ENCODE measurements at places on chromosomes 3 and 15. TPM values are rescaled to one million over a fixed set of nuclear protein-coding genes. Genes with fewer than 3 reads are reported as not detected.

The RTP3 gene
- total RNA-seq = not detected

The HTR3E gene
- total RNA-seq = not detected

The FBXO40 gene
- not detected for total RNA-seq

The SOX14 gene
- not detected for total RNA-seq

The LRRC34 gene
- total RNA-seq = 5.4 TPM

DNA sequence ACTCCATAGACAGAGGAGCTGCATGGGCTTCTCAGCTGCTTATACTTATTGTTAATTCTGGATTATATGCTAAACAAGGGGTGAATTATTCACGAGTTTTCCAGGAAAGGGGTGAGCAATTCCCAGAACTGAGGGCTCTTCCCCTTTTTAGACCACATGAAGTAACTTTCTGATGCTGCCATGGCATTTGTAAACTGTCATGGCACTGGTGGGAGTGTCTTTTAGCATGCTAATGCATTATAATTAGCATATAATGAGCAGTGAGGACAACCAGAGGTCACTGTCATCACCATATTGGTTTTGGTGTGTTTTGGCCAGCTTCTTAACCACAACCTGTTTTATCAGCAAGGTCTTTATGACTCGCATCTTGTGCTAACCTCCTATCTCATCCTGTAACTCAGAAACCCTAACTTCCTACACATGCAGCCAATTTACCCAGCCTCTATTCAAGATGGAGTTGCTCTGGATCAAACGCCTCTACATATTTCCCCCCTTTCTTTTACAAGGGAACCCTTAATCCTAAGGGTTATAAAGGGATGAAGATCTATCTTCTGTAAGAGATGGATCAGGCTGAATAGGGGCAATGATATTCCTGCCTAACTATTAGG, 12.1 kb upstream of the DMXL2 start:
- no peak for DNase-seq

- no peak for DNase-seq
These were observed 50.8 kb downstream of the CPN2 start for GRCh38 chr3:194300382-194300758.

DNA sequence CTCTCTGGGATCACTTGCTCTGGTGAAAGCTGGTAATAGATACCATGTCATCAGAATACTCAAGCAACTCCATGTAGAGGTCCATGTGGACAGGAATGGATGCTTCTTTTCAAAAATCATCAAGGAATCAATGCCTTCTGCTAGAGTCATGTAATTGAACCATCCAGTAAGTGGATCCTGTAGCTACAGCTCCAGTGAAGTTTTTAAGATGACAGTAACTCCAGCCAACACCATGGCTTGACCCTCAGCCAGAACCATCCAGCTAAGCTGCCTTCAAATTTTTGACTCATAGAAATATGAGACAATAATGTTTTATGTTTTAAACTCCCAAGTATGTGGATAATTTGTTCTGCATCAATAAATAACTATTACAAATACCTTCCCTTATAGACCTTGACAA, 923.7 kb downstream of the EPHA3 start:
- no peak for DNase-seq

DNA sequence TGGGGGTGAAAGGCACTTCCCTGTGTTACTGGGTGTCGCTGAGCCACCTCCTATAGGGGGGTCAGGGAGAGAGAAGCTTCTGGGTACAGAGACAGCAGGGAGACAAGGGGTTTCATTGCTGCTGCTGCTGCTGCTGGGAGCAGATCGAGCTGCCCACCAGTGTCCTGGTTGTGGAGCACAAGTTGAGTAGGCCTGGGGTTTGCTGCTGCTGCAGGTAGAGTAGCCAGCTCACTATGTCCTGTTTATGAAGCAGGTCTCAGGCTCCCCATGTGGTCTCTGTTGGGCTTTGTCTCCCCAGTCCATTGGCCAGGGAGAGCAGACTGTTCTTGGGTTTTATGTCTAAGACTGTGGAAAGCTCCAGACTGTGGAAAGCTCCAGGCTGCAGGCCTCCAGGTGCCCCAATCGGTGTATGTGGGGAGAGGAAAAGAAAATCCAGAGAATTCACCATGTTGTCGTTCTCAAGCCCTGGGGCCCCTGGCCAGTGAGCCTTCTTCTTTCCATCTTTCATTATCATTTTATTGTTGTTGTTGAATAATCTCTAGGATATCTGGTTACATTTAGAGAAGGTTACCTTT, 157.8 kb downstream of the ADAMTS17 start:
- DNase-seq = no peak

GRCh38 chr3:150527464-150528255, 18.6 kb downstream of the SERP1 start:
- DNase-seq = no peak

- DNase-seq = no peak
These were observed 679.3 kb downstream of the OTOL1 start for GRCh38 chr3:162175878-162176277.

DNA sequence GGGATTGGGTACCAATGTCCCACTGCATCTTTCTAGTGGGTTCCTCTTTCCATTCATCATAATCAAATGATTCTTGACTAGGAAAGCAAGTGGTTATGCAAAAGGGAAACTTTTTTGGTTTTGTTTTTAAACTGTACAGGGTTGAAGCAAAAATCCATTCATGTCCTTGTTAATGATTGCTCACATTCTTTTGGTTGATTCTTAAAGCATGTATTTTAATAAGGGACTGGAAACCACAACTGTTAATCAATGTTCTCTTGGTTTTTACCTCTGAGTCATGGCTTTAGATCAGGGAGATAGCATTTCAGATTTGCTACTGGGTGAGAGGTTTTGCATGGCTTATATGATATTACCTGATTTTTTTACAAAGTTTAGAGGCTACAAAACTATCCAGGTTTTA, 371.7 kb upstream of the RGMA start:
- no peak for DNase-seq

DNA sequence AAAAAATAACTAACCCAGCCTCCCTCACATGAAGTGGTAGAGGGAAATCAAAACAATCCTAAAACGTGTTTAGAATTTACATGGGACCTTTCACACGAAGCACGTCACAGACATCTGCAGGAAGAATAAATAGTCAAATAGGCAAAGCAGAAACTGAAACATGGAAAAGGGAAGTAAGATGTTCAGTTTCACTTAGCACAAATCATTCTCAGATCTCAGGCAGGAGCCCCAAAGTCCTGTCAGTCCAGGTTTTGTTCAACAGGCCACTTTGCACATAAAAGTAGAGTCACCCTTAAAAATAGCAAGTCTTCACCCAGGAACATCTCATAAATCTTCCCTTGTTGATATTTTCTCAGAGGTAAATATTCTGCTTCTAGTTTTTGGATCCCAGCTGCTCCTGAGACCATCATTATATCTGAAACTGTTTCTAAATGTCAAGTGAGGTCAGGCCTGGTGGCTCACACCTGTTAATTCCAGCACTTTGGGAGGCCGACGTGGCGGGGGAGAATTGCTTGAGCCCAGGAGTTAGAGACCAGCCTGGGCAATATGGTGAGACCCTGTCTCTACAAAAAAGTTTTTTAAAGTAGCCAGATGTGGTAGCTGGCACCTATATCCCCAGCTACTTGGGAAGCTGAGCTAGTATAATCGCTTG, 1.9 kb downstream of the RUBCN start:
- DNase-seq = no peak

DNA sequence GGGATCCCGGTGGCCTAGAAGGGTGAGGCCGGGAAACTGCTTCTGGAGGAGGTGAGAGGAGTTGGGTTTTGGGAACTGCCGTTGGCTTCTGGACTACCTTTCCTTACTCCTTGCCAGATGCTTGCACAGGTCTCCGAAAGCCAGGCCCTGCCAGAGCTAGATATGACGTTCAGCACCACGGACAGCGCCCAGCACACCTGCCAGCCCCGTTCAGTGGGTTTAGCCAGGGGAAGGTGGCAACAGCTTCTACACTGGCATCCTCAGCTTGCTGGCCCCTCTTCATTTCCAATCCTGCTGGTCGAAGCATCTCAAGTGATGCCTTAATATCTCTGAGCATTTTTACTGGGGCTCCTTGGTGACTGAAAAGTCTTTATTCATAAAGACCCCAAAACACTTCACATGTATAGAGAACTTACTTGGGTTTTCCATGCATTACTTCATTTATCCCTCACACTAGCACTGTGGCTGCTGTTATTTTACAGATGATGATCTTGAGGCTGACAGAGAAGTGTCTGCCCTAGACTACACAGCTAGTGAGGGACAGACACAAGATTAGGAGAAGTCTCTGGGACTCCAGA, 21.9 kb downstream of the HCN4 start:
- peak; percentile 11 for DNase-seq

GRCh38 chr3:120072867-120073525, 21.3 kb downstream of the GSK3B start:
- DNase-seq = no peak

- no peak for DNase-seq
These were observed 23.3 kb downstream of the GRIP2 start for GRCh38 chr3:14516738-14517345.

DNA sequence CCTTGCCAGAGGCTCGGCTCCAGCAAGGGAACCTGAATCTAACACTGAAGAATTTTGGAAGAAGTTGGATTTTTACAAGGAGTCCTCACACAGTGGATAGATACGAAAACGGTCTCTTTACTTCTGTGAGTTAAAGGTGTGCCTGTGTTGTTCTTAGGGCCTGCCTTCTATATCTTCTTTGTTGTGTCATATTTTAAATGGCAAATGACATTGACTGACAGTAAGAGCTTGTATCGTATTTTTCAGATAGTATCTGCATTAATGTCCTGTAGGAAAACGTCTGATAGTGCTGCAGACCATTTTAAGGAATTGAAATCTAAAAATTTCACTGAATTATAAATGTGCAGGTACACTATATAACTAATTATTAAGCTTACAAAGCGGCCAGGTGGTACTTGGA, 56.3 kb downstream of the PTPRG start:
- no peak for DNase-seq

GRCh38 chr3:18410205-18410604, 14.9 kb downstream of the SATB1 start:
- DNase-seq = no peak

DNA sequence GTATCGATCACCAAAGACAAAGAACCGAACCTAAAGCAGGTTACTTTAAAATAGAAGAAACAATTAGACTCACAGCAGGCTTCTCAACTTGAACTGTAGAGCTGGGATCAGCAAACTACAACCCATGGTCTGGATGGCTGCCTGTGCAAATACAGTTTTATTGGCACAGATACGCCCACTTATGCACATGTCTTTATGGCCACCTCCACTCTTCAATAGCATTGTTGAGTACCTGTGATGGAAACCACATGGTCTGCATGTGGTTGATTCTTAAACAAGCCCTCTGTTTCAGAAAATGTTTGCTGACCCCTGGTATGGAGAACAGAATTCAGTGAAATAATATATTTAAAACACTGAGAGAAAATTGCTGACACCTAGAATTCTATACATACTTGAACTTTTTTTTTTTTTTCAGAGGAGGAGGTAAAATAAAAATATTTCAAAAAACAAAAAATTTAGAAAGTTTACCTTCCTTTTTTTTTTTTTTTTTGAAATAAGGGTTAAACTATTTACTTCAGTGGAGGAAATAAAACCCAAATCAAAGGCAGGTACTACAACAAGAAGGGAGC, 263.8 kb upstream of the ATP10A start:
- no peak for DNase-seq
